ENCODE measurements at places on chromosomes 7 and 10. TPM values are rescaled to one million over a fixed set of nuclear protein-coding genes. Genes with fewer than 3 reads are reported as not detected.

The PON1 gene
- 0.82 TPM for total RNA-seq

The PIP gene
- 4.9 TPM for total RNA-seq

The RNF148 gene
- 2.4 TPM for total RNA-seq

The CLRN3 gene
- total RNA-seq, result not detected

The RHBDD2 gene
- 63.5 TPM for total RNA-seq

DNA sequence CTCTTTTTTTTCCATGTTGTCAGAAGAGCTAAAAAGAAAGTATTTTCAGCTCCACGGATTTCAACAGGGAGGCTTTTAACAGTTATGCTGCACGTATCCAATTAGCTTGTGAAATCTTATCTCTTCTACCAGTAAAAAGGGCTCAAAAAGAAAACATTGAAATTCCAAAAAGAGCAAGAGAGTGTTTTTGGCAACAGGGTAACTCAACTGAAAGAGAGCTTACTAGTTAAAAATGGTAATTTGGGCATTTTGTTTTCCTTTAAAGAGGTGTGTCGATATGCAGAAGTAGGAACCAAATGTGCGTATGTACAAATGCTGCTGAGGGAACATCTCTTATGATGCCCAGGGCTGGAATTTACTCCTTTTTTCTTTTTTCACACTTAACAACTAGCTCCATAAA lies 292.8 kb downstream of the PRKG1 start:
- no peak overlapping the region for H3K27ac ChIP-seq
- H3K4me3 ChIP-seq, result peak overlapping the region; percentile 12
- no peaks in the 10 kb centered on the region for H3K4me1 ChIP-seq
- DNase-seq, result no peak
- no peaks in the 10 kb centered on the region for H3K27me3 ChIP-seq

DNA sequence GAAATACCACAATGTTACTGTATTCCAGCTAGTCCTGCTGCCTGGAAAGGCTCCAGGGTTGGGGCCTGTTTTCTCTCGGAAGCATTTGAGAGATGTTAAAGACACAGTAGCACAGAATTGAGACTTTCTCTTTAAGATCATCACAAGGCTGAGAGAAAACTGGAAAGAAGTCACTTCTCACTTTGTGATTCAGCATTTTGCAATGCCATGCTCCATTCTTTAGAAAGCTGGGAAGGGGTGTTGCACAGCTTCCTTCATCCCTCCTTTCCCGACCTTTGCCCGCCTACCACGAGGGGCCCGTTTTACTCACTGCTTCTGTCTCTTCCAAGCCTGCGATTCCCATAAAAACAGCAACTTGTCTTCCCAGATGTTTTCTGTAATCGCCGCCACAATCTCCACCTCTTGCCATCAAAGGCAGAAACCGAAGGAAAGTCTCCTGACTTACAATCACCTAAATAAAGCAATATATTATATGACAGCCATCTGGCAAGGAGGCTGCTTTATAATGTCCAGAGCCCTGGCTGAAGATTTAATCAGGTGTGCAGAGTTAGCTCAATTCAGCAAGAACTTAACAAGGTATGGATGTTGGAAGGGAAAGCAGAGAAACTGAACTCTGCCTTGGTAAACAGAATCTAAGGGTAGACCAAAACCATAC lies 18.9 kb downstream of the NOD1 start:
- H3K27me3 ChIP-seq, result no peaks in the 10 kb centered on the region
- peak; percentile 77 for DNase-seq
- H3K4me1 ChIP-seq, result peaks cover 10% of the 10 kb centered on the region
- H3K36me3 ChIP-seq, result no peaks in the 10 kb centered on the region
- H3K27ac ChIP-seq, result peak overlapping the region; percentile 60

DNA sequence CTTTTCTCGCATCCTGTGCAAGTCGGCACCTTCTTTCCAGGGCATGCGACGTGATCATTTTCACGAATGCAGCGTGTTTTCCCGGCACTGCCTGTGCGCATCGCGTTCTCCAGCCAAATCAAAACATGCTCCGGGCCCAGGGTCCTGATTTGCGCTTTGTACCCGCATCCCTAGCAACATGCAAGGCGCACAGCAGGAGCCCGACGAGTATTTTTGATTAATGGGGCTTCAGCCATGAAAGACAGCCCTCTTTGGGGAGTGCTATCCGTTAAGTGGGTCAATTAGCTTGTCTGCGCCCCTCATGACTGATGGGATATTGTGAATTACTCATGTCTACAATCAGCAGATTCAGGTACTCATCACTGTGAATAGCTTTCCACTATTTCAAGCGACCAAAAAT lies 243.3 kb upstream of the RNF32 start:
- H3K4me3 ChIP-seq, result no peak overlapping the region
- H3K27ac ChIP-seq, result no peak overlapping the region

DNA sequence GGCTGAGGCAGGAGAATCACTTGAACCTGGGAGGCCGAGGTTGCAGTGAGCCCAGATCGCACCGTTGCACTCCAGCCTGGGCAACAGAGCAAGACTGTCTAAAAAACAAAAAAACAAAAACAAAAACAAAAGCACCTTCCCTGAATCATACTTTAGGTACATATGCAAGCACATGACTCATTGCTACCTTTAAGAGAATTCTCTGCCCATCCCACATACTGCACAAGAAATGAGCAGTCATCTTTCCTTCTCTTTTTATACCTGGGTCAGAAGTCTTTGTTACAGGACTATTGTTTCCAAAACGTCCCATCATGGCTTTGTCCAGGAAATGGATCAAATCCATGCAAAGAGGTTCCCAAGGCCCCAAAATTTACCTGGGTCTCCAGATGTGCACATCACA lies 21.5 kb upstream of the AKR1B10 start:
- H3K4me3 ChIP-seq, result no peak overlapping the region
- DNase-seq, result no peak
- H3K27me3 ChIP-seq, result no peaks in the 10 kb centered on the region
- no peaks in the 10 kb centered on the region for H3K36me3 ChIP-seq

DNA sequence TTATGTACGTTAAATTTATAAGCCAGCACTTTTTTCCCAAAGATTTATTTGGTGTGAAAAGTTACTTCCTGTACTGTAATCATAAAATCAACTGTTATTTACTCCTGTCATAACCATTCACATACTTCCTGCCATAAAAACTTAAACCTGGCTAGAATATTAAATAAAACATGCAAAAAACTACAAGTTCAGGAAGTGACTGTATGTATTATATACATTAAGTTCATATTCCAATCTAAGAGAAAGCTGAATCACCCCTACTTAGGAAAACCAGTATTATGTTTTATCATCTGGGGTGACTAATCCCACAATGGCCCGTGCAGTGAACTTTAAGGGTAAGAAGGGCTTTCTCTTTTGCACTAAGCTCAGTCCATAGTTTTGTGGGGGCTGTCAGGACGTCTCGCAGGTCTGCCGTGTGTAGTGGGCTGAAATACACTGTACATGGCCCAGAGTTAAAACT lies 183.7 kb upstream of the KLF14 start:
- no peak for DNase-seq
- no peak overlapping the region for H3K4me3 ChIP-seq
- H3K36me3 ChIP-seq, result no peaks in the 10 kb centered on the region

DNA sequence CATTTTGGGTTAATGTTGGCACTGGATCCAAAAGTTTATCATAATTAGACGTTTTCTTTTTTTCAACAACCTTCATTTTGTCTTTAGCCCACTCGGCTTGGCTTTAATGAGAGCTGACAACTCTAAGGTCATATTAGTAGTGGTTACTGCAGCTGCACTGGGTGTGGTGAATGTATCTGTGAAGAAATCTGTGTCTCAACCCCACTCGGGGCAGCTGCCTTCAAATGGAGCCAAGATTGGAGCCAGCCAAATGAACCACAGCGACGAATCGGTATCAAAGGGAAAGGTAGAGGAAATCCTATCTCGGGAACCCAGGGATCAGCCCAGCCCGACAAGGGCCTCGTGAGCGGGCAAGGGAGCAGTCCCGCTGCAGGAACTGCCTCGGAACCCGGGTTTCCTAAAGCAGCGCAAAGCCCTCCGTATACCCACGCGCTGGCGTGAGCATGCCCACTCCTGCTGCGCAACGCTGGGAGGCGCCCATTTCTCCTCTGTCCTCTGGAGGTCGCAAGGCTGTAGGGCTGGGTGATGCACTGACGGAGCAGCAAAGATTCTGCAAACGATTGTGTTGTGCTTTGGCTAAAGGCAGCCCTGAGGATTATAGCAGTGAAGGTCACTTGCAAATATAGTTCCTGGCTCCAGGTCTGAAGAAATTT lies 98.7 kb upstream of the MBL2 start:
- no peaks in the 10 kb centered on the region for H3K27me3 ChIP-seq
- no peak overlapping the region for H3K27ac ChIP-seq
- no peaks in the 10 kb centered on the region for H3K4me1 ChIP-seq
- H3K36me3 ChIP-seq, result no peaks in the 10 kb centered on the region
- DNase-seq, result no peak

GRCh38 chr7:65444899-65445823 lies 71.5 kb downstream of the ZNF92 start:
- DNase-seq, result no peak
- H3K27me3 ChIP-seq, result no peaks in the 10 kb centered on the region
- H3K4me3 ChIP-seq, result no peak overlapping the region
- H3K4me1 ChIP-seq, result no peaks in the 10 kb centered on the region
- H3K27ac ChIP-seq, result no peak overlapping the region

DNA sequence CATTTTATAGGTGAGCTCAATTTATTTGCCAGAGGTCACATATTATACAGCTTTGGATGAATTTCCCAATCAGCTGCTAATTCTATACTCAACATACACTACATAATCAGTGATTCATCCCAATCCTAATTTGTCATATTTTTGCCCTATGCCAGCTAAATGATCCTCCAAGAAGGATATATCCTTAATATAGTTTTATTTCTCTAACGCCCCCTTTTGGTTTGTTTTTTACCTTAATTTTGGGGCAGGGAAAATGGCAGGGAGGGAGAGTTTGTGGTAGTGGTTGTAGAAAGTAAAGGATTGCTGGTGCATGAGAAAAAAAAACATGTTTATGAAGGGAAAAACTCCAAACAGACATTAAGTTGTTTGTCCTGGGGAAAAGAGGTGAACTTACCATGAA lies 31.9 kb downstream of the WASL start:
- H3K4me1 ChIP-seq, result peaks cover 3% of the 10 kb centered on the region
- DNase-seq, result no peak
- H3K36me3 ChIP-seq, result no peaks in the 10 kb centered on the region
- H3K27ac ChIP-seq, result no peak overlapping the region
- no peak overlapping the region for H3K4me3 ChIP-seq
- H3K27me3 ChIP-seq, result no peaks in the 10 kb centered on the region

GRCh38 chr10:14326581-14326980 lies 4.1 kb downstream of the FRMD4A start:
- H3K4me3 ChIP-seq, result no peak overlapping the region
- H3K27me3 ChIP-seq, result no peaks in the 10 kb centered on the region
- DNase-seq, result no peak
- H3K36me3 ChIP-seq, result no peaks in the 10 kb centered on the region

Data from ovary (tissue), 10 donors.